ENCODE measurements at places on chromosomes 7 and 10.

DNA sequence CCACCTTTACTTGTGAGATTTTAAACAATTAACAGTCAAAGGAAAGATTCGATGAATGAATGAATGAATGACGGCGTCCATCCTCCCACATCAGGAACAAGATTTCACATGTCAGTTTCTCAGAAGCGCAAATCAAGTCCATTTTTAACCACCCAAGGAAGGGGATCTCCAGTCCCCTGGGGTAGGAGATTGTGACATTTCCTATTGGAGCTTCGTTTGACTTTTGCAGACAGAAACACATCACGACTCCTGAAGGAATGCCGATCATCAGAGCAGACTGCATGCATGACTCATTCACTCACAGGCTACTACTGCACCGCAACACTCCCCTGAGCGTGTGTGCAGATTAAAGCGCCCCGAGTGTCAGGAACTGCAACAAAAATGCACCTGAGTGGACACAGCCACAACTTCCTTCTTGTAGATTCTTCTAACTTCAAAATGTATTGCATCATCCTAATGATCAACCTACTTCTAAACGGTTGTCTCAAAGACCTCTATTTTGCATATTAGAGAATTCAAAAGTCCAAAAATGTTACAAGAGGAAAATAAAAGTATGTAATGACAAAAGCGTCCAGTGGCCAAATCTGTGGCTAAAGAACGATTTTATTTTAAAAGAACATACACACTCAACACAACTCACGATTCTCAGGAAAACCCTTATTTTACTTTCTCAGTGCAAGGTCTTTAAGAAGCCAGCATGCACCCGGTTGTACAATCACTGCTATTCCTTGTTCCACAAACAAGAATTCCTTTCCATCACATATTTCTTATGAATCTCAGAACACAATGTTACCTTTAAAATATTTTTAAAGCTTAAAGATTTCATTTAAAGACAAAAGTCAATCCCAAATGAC, 172.6 kb downstream of the FAM107B start:
- no peak for DNase-seq

- no peak for DNase-seq
Measured at GRCh38 chr10:32982911-32983909, 25.2 kb upstream of the ITGB1 start.

- no peak for DNase-seq
Measured at GRCh38 chr7:139798221-139798620, 20.4 kb upstream of the HIPK2 start.

- no peak for DNase-seq
Measured at GRCh38 chr10:66746246-66746645, 179.6 kb upstream of the LRRTM3 start.

DNA sequence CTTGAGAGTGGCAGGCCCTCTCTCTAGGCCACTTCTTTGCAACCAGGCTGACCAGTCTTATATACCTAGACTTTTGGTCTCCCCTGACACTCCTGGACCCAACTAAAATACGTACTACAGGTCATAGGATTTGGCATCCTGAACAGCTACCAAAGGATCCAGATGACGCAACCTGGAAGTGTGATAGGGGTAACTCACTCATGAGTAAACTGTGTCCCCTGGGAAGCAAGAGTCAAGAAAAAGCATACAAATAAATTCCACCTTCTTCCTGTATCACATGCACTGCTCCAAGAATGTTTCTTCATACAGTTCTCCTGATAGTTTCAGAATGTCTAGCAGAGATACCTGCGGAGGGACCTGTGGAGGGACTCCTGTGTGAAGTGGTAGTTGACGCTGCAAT, 172.3 kb downstream of the MDFIC start:
- DNase-seq: no peak

GRCh38 chr7:148084138-148084537, 506.4 kb upstream of the C7orf33 start:
- peak; percentile 2 for DNase-seq

Data from NCI-H524 treated with DMSO at 0.1 percent for 48 hours (cell line).